ENCODE measurements at places on chromosomes 1 and 21.

GRCh38 chr1:175818929-175819328 is 75.5 kb upstream of the TNR start:
- DNase-seq: no peak

DNA sequence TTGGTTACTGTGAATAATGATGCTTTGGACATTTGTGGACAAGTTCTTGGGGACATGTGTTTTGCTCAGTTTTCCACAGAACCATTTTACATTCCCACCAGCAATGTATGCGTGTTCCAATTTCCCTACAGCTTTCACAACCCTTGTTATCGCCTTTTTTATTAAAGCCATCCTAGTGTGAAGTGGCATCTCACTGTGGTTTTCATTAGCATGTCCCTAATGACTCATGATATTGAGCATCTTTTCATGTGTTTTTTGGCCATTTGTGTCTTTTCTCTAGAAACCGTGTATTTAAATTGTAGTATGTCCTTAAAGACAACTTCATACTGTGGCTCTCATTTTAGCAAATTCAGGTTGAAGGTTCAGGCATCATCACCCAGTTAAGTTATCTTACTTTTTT is 132.1 kb downstream of the TGFBR3 start:
- no peak for DNase-seq

DNA sequence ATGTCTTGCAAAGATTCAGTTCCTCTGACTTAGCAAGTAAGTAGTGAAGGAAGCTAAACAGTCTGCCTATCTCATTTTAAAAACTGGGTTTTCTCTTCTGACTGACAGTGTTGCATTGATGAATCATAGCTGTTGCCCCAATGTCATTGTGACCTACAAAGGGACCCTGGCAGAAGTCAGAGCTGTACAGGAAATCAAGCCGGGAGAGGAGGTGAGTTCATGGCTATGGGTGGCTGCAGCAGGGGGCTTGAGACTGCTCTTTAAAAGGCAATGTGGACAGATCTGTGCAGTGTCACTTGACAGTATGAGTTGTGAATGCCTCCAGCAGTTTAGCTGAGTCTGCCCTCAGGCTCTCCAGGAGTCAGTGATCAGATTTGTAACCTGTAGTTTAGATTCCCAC is 46.6 kb downstream of the SMYD2 start:
- no peak for DNase-seq

DNA sequence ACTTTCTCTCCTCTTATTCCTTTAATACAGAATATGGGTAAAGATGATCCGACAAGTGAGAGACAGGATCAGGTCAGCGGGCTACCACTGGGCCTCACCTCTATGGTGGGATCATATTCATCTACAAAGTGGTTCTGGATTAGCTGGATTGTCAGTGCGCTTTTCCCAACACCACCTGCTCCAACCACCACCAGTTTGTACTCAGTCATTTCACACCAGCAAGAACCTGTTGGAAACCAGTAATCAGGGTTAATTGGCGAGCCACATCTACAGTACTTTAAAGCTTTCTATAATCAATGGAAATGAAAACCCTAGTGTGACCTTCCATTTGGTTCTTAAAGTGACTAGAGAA is 643 bp downstream of the NRAS start:
- no peak for DNase-seq

GRCh38 chr1:244381878-244382565 is 69.7 kb downstream of the ADSS2 start:
- DNase-seq: no peak

All from bone marrow (tissue), 2 donors.